ENCODE measurements at places on chromosomes 6 and 20.

- DNase-seq, result no peak
Observed at GRCh38 chr6:73521351-73521985, 636 bp upstream of the EEF1A1 start.

- no peak for DNase-seq
Observed at GRCh38 chr6:84013931-84014330, 19.6 kb upstream of the MRAP2 start.

DNA sequence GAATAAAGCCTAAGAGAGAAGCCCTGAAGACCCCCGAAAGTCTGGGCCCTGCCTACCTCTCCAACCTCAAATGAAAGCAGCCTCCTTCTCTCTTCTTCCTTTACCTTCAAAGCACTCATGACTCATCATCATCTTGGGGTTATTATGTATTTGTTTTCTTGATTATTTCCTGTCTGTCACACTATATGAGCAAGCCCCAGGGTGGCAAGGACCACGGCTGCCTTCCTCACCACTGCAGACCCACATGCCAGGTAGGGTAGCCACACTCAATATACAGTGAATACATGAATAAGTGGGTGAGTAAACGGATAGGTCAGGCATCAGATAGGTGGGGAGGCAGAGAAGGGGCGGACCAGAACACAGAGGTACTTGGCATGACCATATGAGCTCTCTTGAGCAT lies 8.8 kb downstream of the WFDC3 start:
- DNase-seq, result no peak

- DNase-seq, result no peak
Observed at GRCh38 chr6:121000381-121000780, 333.9 kb downstream of the TBC1D32 start.

- DNase-seq, result no peak
Observed at GRCh38 chr6:90708206-90708737, 121.4 kb upstream of the MAP3K7 start.

DNA sequence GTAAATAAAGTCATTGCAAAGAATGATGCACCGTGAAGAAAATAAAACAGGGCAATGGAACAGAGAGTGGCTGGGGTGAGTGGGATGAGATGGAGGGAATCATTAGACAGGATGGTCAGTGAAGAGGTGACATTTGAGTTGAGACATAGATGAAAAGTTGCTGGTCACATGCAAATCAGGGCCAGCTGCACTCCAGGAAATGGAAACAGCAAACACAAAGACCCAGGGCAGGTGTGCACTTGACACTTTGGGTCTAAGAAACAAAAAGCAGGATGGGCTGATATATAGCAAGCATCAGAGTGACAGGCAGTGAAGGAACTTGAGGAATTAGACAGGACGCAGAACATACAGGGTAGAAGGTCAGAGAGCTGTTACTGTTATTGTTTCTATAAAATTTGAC lies 171.5 kb upstream of the RIPOR2 start:
- DNase-seq, result no peak

DNA sequence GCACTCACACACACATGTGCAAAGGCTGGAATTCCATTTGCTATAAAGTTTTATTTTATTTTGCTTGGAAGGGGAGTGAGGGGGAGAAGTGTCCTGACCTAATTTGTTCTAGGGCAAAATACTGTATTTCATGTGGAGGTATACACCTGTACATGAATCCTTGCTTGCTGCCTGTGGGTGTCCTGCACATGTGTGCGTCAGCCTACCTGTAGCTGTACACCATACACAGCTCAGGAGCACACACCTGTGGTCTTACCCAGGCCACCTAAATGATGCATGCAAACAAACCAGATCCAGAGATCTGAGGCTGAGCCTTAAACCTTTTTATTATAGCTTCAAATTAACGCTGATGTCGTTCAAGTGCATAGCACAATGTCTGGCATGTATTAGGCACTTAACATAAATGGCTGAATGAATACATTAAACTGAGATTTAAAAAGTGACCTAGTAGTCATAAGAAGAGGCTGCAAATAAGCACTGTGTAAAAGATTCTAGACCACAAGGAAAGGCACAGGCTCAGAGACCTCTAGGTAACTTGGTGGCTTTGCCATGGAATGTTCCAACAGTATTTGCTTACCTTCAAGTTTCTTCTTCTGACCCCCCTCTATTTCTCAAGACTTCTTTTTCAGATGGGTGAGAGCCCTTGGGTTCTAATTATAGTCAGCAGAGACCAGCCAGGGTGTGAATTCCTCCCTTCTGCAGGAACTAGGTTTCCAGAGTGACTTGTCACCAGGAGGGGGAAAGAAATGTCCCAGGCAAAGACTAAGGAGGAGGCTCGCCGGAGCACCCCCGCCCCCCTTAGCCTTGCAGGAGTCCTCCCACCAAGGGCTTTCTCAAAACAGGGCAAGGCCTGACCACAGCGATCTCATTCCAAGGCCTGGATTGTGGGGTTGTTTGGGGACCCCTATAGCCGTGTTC lies 13.4 kb downstream of the FOXC1 start:
- no peak for DNase-seq
